ENCODE measurements at places on chromosomes 6 and 20. TPM values are rescaled to one million over a fixed set of nuclear protein-coding genes. Genes with fewer than 3 reads are reported as not detected.

Gene BPIFB4
- total RNA-seq: not detected

Gene WFDC12
- not detected for total RNA-seq

Gene WFDC5
- not detected for total RNA-seq

Gene RWDD1
- 13.3 TPM for total RNA-seq

Gene RTF2
- total RNA-seq: 53.8 TPM

Gene CENPQ
- total RNA-seq: 0.88 TPM

Gene MDFI
- total RNA-seq: 2.4 TPM

Gene GABRR1
- not detected for total RNA-seq

Gene RXRB
- total RNA-seq: 23.1 TPM

Gene OSER1
- 55.3 TPM for total RNA-seq

Gene MUC22
- not detected for total RNA-seq

Gene DHX35
- 14.2 TPM for total RNA-seq

Gene FLRT3
- 8.8 TPM for total RNA-seq

Gene KCNQ2
- total RNA-seq: not detected

Gene ZNF334
- 4.4 TPM for total RNA-seq

Gene EFCAB8
- 0.83 TPM for total RNA-seq

Gene PDYN
- total RNA-seq: not detected

All from Peyer's patch (tissue), 4 donors.